Heart right ventricle (tissue), 16 donors: ENCODE measurements at places on chromosomes 5 and 9.

- no peak for DNase-seq
Observed at GRCh38 chr9:34163434-34163833, 15.4 kb upstream of the UBAP1 start.

GRCh38 chr9:111294691-111295451, 35.2 kb downstream of the OR2K2 start:
- DNase-seq, result no peak

DNA sequence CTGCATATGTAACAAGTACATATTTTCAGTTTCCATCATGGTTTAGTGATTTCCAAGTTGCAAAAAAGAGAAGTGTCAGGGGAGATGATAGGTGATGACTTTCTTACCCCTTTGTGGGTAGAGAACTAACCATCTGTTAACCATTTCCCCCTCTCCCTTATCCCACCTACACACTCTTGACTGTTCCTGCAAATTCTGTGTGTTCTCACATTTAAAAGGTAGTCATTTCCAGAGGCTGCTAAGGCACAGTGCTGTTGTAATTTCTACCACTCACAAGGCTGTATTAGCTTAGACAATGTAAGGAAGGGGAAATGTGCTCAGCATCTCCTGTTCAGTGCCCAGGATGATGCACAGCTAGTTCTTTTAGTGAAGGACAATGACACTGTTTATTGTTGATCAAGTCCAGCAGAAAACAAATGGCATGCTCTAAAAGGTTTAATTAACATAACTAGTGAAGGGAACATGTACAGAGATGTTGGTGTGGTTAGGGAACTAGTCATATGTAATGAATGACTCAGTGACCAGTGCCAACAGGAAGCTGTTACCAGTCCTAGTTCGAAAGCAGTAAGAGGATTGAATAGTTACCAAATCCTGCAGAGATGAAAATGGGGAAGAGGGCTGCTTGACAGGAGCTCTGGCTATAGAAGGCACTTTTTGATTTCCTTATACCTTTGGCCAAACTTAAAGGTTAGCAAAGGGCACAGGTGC, 165.1 kb downstream of the PLK2 start:
- no peak for DNase-seq

DNA sequence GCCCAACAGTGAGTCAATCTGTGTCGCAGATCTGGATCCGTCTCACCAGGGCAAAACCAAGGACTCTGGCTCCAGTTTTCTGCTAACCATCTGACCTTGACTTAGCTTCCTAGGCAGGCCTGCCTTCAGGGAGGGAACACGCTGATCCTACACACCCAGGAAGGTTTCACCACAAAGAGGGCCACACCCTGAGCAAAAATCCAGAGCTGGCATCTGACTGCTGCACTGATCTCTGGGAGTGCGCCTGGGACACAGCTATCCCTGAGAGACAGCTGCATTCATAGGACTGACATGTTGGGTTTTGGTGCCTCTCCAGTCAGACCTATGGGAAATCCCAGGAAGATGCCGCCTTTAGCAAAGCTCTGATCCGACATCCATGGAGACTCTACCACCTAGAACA, 47.5 kb downstream of the CDK5RAP2 start:
- no peak for DNase-seq

- DNase-seq, result no peak
Observed at GRCh38 chr5:171984748-171985419, 21.6 kb downstream of the FBXW11 start.

GRCh38 chr5:118185018-118185417, 803.3 kb downstream of the DTWD2 start:
- DNase-seq, result no peak

GRCh38 chr5:10860645-10861422, 99.8 kb upstream of the DAP start:
- DNase-seq, result no peak

DNA sequence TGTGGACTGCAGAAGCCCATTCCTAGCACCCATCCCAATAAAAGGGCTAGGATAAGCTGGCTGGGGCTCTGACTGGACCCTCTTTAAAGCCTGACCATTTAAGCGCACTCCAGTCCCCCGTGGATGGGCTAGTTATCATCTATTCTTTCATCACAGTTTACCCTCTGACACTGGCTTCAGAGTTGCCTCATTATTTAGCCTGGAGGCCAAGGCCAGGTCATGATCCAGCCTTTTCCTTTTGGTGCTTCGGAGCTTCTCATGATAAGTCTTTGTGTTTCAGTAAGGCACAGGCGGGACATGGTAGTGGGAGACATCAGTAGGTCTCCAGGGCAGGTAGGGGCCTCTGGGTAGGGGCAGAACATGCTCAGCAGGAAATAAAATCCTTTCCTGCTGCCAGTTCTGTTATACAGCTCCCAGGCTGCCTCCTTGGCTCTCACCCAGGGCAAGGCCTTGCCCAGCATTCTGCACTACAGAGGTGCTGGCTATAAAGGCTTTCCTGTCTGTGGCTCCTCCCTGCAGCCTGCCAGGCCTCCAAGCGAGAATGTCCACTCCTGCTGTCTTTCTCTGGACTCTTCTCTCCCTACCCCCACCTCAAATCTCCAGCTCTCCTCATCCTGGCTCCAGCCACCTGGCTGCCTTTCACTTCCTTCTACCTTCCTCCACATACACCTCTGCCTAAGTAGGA, 128.8 kb downstream of the FSTL4 start:
- no peak for DNase-seq

- DNase-seq, result no peak
Observed at GRCh38 chr5:176955895-176956294, 50.7 kb downstream of the UIMC1 start.

GRCh38 chr9:93012963-93013855, 45.3 kb upstream of the SUSD3 start:
- no peak for DNase-seq

GRCh38 chr5:168479166-168479565, 7.1 kb upstream of the RARS1 start:
- DNase-seq, result no peak

DNA sequence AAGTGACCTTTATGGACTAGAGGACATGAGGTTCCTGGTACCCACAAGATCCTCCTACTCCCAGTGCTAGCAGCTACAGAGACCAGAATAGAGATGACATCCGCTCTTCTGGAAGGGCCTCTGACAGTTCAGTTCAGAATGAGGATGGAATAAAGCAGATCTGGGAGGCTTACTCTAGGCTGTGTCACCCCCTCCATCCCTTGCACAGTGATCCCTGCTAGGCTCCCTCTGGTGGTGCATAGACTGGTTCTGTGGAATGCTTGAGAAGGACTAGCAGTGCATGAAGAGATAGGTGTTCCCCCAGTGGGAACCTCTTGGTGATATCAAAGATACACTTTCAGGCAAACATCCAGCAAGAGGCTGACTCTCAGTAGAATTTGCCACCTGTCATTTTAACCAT, 83.0 kb downstream of the NPR3 start:
- no peak for DNase-seq

GRCh38 chr9:12185856-12186255, 507.3 kb upstream of the TYRP1 start:
- DNase-seq, result no peak

- DNase-seq, result no peak
Observed at GRCh38 chr5:33688526-33688925, 203.3 kb downstream of the ADAMTS12 start.

DNA sequence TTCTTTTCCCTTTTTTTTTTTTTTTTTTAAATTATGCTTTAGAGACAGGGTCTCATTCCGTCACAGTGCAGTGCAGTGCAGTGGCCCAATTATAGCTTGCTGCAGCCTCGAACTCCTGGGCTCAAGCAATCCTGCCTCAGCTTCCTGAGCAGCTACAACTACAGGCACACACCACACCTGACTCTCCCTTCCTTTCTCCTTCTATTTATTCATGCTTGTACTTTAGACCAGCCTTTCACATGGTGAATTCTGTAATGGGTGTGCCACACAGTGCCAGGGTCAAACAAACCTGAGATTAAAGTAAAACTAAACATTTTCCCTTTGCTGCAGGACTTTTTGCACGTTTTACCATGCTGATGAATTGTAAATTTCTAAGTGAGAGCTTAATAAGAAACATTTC, 8.0 kb downstream of the SH3RF2 start:
- no peak for DNase-seq
